Heart left ventricle (tissue), 16 donors: ENCODE measurements at places on chromosomes 1 and 21. TPM values are rescaled to one million over a fixed set of nuclear protein-coding genes. Genes with fewer than 3 reads are reported as not detected.

Gene GFI1
- total RNA-seq: 0.10 TPM

Gene KLHDC9
- total RNA-seq: 8.9 TPM

Gene CELA3A
- total RNA-seq: 3.1 TPM

Gene S100A16
- total RNA-seq: 42.7 TPM

Gene GJB5
- total RNA-seq: not detected

Gene BMP8A
- total RNA-seq: 1.0 TPM

Gene MIXL1
- total RNA-seq: not detected

Gene ALPL
- 21.8 TPM for total RNA-seq

Gene PADI1
- total RNA-seq: not detected

GRCh38 chr1:91022518-91022929 is 689 bp upstream of the ZNF644 start:
- peaks cover 44% of the 10 kb centered on the region for H3K4me1 ChIP-seq
- no peak for DNase-seq
- H3K36me3 ChIP-seq: no peaks in the 10 kb centered on the region
- no peaks in the 10 kb centered on the region for H3K27me3 ChIP-seq
- H3K27ac ChIP-seq: peak overlapping the region; percentile 97

GRCh38 chr1:65658122-65658521 is 134.6 kb upstream of the PDE4B start:
- H3K4me1 ChIP-seq: no peaks in the 10 kb centered on the region
- no peak overlapping the region for H3K4me3 ChIP-seq
- no peak overlapping the region for H3K27ac ChIP-seq
- no peaks in the 10 kb centered on the region for H3K36me3 ChIP-seq

GRCh38 chr1:195327361-195327760 is 1280.9 kb downstream of the KCNT2 start:
- H3K4me1 ChIP-seq: no peaks in the 10 kb centered on the region
- no peaks in the 10 kb centered on the region for H3K27me3 ChIP-seq
- no peaks in the 10 kb centered on the region for H3K36me3 ChIP-seq
- no peak for DNase-seq
- no peak overlapping the region for H3K4me3 ChIP-seq

DNA sequence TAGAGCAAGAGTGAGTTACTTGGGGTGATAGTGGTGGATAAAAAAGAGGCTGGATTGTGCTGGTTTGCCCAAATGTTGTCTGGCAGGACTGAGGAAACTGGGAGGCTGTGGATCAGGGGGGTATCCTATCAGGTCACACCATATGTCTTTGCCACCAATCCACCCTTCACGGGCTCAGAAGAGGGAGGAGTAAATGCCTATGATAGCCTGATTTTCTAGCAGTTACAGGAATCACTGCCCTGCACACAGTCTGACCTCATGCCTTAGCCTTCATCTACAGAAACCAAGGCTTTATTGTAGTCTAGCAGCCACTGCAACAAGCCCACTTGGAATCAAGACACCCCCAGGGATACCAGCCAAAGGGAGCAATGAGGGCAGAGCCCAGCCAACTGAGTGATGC is 51.8 kb downstream of the ATP1A1 start:
- H3K27ac ChIP-seq: no peak overlapping the region
- DNase-seq: no peak
- H3K4me3 ChIP-seq: no peak overlapping the region
- no peaks in the 10 kb centered on the region for H3K27me3 ChIP-seq
- no peaks in the 10 kb centered on the region for H3K36me3 ChIP-seq

GRCh38 chr1:26999440-26999987 is 6.0 kb downstream of the TRNP1 start:
- no peaks in the 10 kb centered on the region for H3K36me3 ChIP-seq
- H3K27me3 ChIP-seq: no peaks in the 10 kb centered on the region
- peak; percentile 79 for DNase-seq
- H3K27ac ChIP-seq: peak overlapping the region; percentile 77
- H3K4me3 ChIP-seq: no peak overlapping the region
- peaks cover 13% of the 10 kb centered on the region for H3K4me1 ChIP-seq

- H3K4me1 ChIP-seq: peaks cover 41% of the 10 kb centered on the region
- peak; percentile 30 for DNase-seq
- H3K4me3 ChIP-seq: no peak overlapping the region
Measured at GRCh38 chr1:1208713-1209433, 2.5 kb upstream of the TNFRSF18 start.

DNA sequence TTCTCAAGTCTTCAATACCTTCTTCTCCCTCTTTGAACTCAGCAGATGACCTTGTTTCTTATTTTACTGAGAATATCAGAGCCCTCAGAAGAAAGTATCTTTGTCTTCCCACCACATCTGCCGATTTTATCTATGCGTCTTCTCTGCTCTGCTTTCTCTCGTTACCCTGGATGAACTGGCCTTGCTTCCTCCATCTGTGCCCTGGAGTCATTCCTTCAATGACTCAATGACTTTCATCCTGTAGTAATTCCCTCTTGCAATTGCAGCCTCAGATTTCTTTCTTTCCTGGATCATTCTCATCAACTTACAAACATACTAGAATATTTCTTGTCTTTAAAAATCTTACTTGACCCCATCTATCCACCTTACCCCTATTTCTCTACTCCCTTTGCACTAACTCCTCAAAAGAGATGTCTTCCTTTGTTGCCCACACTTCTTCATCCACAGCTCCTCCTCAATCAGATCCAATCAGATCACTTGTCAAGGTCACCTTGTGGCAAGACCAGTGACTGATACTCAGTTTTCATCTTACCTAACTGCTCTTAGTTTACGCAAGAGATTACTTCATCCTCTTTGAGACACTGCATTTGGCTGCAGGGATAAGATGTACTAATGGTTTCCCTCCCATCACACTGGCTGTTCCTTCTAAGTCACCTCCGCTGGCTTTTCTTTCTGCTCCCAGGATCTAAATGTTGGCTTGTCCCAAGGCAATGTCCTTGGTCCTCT is 8.2 kb upstream of the TGFBR3 start:
- no peaks in the 10 kb centered on the region for H3K36me3 ChIP-seq
- DNase-seq: no peak
- peaks cover 21% of the 10 kb centered on the region for H3K4me1 ChIP-seq
- no peak overlapping the region for H3K27ac ChIP-seq
- no peaks in the 10 kb centered on the region for H3K27me3 ChIP-seq

- no peak overlapping the region for H3K4me3 ChIP-seq
- DNase-seq: no peak
- no peak overlapping the region for H3K27ac ChIP-seq
- no peaks in the 10 kb centered on the region for H3K36me3 ChIP-seq
- H3K27me3 ChIP-seq: no peaks in the 10 kb centered on the region
Measured at GRCh38 chr1:8718850-8719361, 98.5 kb downstream of the RERE start.

DNA sequence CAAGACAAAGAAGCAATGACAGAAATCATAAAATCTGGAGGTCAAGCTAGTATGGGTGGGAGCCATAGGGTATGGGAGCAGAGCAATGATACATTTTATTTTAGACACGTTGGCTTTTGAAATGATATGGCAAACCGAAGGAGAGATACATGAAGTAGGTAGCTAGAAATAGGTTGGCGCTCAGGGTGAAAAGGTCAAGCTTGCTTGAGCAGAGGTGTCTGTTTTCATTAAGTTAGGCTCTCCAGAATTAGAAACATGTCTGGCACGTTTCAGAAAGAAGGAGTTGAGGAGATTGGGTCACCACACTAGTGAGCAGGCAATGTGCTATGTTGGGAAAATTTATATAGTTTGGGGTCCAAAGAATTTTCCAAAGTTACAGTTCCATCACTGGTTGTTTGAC is 151.4 kb downstream of the AMY1C start:
- no peak overlapping the region for H3K27ac ChIP-seq
- DNase-seq: no peak
- H3K36me3 ChIP-seq: no peaks in the 10 kb centered on the region
- H3K27me3 ChIP-seq: no peaks in the 10 kb centered on the region

DNA sequence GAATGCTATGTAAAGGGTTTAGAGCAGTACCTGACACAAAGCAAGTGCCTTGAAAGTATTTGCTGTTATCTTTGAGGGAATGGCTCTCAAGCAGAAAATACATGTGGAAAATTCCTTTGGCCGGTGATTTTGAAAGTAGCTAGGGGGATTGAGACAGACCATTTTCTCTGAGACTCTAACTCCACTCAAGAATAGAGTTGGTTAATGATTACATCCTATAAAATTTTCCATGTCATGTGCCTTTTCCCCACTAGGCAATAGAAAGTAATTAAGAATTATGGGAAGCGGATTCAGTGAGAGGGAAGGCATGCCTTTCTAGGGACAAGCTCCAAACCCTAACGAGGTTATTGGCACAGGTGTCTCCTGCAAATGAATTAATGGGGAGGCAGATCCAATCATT is 276.0 kb downstream of the GPATCH2 start:
- DNase-seq: no peak
- no peaks in the 10 kb centered on the region for H3K27me3 ChIP-seq
- no peak overlapping the region for H3K27ac ChIP-seq
- no peaks in the 10 kb centered on the region for H3K4me1 ChIP-seq
- H3K36me3 ChIP-seq: no peaks in the 10 kb centered on the region

DNA sequence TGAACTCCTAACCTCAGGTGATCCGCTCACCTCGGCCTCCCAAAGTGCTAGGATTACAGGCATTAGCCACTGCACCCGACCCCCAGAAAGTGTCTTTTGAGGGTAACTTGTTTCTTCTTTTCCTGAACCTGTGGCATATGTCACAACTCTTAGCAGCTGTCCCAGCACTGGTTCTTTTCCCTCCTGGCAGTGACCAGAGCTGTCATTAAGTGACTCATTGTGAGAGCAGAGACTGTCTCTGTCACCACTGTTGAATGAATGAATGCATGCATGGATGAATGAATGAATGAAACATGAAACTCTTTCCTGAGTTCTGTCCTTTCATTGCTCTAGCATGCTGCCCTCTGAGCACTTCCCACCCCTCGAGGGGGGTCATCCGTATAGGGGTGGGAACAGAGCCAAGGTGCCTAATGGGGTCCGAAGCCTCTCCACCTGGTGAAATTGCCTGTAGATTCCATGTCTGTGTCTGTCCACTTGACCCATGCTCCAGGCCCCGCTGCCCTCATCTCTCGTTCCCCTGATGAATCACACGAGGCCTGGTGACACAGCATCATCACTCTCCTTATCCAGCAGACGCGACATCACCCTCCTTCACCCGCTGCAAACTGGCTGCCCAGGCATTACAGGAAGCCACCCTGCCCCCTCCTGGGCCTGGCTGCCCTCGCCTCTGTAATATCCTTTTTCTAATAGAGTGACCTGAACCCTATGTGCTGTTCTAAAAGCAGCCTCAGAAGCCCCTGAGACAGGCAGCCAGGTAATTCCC is 75.0 kb downstream of the IGSF21 start:
- H3K36me3 ChIP-seq: no peaks in the 10 kb centered on the region
- H3K27me3 ChIP-seq: peaks cover 12% of the 10 kb centered on the region
- DNase-seq: no peak
- H3K4me1 ChIP-seq: peaks cover 7% of the 10 kb centered on the region
- no peak overlapping the region for H3K27ac ChIP-seq

- no peaks in the 10 kb centered on the region for H3K36me3 ChIP-seq
- no peak overlapping the region for H3K27ac ChIP-seq
- no peak for DNase-seq
Measured at GRCh38 chr1:167292216-167292615, 71.5 kb downstream of the POU2F1 start.

DNA sequence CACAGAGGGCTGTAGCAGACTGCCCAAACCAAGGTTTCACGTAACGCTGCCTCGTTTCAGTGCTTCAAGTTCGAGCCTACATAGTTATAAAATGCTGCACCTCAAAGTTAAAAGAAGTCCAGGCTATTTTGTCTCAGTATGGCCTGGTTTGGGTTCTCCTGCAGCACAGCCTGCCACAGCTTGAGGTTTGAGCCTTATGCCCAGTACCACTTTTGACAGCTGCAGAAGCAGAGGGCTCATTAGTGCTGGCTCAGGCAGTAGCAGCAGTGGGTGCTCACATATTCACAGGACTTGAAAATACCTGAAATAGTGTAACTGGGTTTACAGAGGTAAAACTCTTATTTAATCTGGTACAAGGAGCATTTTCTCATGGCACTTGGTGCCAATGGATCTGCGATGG is 15.3 kb downstream of the SPATA46 start:
- DNase-seq: no peak
- no peaks in the 10 kb centered on the region for H3K4me1 ChIP-seq
- no peaks in the 10 kb centered on the region for H3K27me3 ChIP-seq
- H3K4me3 ChIP-seq: no peak overlapping the region
- H3K27ac ChIP-seq: no peak overlapping the region

DNA sequence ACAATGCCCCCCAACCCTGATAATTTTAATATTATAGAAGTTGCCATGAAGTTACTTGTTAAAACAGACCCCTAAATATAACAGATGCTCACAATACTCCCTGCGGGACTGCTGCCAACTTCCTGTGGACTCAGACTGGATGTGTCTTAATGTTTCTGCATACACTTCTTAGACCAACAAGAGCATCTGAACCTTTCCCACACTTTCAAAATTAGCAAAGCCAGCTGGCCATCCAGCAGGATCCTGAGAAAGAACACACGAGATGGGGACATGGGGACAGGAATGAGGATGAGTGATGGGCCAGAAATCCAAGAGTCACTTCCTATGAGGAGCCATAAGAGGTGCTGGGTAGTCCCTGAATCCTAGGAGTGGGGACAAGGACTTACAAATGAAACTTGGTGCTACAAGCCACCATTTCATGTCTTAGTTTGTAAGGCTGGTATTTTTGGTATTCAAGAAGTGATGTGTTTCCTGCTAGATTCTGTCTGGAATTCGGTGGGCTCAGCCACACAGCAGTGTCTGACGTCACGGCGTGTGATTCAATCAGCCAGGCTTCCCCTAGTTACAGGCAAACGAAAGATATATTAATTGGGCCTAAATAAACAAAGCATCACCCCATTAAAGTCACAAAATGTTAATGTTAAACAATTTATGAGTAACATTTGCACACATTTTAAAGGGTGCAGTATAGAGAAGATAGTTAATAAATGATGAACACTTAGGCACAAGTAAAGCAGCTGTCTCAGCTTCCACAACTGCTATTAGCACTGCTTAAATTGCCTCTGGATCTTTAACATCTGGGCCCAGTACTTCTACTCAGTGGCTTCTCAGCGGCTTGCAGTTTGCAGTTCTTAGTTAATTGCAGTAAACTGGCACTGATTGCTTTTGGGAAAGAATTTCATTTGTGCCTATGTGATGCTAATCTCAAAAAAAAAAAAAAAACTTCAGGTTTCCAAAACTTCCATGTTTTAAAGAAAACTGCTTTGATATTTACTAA is 41.2 kb upstream of the RGS8 start:
- H3K27me3 ChIP-seq: no peaks in the 10 kb centered on the region
- H3K27ac ChIP-seq: no peak overlapping the region
- peaks cover 4% of the 10 kb centered on the region for H3K4me1 ChIP-seq
- peak; percentile 44 for DNase-seq
- no peak overlapping the region for H3K4me3 ChIP-seq

DNA sequence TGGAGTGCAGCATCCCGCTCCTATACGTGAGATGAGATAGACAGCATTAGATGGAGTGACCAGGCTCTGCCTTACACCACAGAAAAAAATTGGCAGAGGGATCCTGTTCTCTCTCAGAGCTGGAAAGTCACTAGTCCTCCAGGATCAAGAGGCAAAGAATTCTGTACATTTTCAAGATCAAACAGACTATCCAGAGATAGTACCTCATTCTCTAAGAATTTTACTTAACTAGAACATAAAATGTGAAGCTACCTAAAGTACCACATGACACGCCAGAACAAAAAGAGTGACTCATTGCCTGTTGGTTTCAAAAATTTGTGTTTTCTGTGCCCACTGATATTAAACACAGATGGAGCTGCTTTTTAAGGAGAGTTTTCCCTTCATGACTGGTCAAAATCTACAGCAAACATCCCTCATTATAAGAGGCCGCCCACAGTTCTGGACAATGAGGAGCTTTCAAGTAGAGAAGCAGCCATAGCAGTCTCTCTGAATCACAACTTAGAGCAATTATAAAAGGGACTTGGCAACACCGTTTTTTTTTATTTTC is 32.3 kb downstream of the CD160 start:
- peaks cover 18% of the 10 kb centered on the region for H3K36me3 ChIP-seq
- DNase-seq: no peak
- H3K27me3 ChIP-seq: no peaks in the 10 kb centered on the region
- H3K27ac ChIP-seq: no peak overlapping the region
- no peak overlapping the region for H3K4me3 ChIP-seq
- H3K4me1 ChIP-seq: no peaks in the 10 kb centered on the region
